ENCODE measurements at places on chromosomes 6 and 20.

GRCh38 chr6:75800133-75800532, 51.1 kb downstream of the MYO6 start:
- DNase-seq: no peak

- DNase-seq: no peak
These were observed 132.7 kb upstream of the LRFN2 start for GRCh38 chr6:40719671-40720374.

DNA sequence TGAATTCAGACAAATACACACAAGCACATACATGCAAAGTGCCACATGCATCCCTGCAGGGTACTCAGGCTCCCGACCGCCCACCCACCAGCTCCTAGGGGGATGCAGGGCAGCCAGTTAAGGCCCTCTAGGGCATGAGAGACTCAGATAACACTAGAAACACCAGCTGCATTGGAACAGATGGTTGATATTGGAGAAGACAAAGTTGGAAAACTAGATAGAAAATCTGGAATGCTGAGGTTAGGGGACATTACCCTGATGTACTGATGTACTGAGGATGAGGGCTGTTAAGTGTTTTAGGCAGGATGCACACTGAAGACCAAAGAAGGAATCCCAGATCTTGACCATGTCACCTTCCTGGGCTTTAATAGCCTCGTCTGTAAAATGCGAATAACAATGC, 134.6 kb upstream of the ECI2 start:
- DNase-seq: no peak

DNA sequence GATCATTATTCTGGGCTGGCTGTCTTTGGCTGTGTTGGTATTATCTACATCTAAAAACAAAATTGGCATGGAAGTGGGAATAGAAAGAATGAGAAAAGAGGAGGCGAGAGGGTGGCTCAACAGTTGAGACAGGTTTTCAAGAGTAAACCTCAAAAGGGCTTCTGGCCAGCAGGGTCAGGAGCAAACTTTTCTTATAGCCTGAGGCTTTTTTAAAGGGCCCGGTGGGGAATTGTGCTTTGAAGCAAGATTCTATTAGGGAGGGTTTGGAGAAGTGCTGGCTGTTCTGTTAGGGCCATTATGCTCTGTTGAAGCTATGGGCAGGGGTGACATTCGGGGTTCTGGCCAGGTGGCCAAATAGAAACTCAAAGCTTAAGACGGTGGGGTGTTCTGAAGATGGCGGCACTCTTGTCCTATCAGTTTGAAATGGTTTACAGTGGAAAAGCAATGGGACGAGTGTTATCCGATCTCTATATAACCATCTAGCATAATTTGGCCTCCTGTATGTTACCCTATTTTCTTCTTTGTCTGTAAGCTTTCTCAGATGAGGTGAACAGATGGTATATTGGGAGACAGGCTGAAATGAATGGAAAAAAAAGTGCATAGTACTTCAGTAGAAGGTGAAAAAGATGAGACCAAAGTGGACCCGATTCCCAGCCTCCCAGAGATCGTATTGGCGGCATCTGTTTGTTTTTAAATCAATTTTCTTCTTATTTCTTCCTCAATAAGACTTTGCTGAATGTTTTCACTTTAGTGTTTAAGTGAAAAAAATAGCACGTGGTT, 132.1 kb upstream of the CNR1 start:
- no peak for DNase-seq

DNA sequence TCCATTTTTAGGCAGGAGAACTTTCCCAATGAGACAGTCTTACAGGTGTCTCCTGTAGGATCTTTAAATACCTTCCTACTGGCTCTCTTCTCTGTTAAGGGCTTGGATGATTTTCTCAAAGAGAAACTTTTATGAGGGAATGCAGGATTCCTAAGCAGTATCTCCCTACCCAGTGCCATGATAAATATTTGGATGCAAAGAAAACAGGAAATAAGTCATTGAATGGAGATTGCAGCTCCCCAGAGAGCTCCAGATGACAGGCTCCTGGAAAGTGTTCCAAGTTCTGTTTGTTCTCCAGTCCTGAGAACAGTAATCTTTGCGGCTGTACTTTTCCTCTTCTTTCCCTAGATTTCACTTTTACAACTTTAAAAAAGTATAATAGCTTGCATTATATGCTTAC, 2.4 kb upstream of the SCGN start:
- DNase-seq: no peak

DNA sequence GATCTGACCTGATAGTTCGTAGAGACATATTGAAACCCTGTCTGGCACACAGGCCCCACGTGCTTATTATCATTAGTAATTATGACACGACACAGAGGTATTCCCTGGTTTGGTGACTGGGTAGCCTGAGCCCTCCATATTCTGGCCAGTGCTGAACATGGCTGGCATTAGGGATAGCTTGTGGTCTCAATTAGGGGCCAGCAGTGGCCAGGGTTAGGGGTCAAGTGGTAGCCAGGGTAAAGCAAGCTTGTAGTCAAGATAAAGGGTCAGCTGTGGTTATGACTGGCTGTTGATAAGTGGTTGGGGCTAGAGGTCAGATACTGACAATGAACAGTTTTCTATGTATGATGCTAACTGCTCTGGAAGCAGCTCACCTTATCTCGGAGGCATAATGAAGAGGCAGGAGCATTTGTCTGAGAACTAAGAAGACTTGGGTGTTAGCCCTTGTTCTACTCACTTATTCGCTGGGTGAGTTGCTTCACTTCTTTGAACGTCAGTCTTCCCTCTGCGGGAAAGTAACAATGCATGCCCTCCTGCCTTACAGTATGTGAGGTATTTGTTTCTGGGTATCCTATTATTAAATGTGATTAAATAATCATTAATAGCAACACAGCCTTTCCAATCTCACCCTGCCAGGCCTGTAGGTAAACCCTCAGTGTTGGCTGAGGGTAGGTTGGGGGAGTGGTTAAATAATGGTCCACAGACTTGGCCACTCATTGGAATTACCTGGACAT, 66.7 kb downstream of the VEGFA start:
- no peak for DNase-seq

GRCh38 chr6:131717836-131718542, 7.2 kb upstream of the CTAGE9 start:
- no peak for DNase-seq
